ENCODE measurements at places on chromosomes 16 and 17.

DNA sequence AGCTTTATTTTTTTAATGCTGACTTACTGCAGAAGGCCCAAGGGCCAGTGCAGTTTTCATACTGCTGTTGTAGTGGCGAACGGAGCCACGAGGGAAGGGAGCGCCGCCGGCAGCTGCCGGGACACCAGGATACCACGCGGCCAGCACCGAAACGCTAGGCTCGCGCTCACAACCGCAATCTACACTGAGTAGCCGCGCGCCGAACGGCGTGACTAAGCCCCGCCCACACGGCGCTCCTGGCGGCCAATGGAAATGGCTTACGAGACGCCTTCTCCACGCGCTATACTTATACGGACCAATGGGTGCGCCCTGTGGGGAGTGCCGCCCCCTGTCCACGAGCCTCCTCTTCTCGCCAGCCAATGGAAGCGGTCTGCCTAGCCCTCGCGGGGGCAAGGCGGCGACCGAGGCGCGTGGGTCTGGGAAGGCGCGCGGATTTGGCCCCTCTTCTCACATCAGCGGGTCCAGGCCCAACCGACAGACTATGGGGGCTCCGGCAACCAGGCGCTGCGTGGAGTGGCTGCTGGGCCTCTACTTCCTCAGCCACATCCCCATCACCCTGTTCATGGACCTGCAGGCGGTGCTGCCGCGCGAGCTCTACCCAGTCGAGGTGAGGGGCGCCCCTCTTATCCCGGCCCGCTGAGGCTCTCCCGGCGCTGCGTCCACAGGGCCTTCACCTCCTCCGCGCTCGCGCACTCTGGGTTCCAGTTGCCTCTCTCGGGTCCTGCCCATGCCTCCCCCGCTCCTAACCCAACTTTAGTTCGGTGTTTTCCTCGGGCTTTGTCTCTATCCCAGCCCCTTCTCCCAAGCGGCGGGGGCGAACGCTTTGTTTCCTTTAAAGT is at the start of gene TMEM97:
Gene TMEM97 (plus strand): TSS at position 442 of the 839 bp plus-strand sequence. CDS start 40 bp downstream, at position 482.
- DNase-seq = peak; percentile 92

DNA sequence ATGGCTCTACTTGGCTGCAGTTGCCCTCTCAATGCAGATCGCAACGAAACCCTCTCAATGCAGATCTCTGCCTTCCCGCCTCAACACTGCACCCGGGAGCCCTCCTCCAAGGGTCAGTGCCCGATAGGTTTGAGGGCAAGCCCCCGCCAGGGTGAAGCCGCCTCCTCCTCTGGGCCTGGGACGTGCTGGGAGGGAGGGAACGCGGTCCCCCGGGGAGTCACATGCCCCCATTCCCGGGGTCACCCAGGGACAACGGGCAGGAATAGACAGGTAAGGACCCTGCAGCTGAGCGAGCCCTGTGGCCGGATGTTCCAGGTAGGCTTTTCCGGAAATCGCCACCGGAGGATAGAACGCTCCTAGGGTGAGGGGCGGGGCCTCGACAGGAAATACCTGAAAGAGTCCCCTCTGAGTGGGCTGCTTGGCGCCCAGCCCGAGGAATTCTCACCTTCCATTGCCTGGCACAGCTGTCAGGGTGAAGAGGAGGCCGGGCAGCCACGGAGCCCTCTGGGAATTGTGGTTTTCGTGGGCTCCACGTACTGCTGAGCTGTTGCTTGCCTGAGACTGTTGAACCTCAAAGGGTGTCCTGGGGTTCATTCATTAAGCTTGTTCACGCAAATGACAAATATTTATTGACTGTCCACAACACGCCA is 12.8 kb downstream of the ZNF174 start:
- no peak for DNase-seq

DNA sequence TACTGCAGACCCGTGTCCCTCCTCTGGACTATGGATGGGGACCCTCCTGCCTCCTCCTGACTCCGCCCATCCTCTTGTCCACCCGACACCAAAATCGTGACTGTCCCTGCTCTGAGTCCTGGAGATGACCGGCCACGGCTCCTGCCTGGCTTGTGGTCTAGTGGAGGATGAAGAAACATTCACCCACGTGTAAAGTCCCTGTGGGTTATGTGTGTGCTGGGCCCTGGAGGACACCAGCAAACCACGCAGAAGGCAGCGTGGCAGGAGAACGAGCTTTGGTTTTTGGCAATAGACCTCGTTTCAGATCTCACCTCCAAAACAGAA is 11.9 kb downstream of the SPNS2 start:
- no peak for DNase-seq

- DNase-seq = no peak
These were observed 87.7 kb upstream of the CCL2 start for GRCh38 chr17:34167354-34167753.

DNA sequence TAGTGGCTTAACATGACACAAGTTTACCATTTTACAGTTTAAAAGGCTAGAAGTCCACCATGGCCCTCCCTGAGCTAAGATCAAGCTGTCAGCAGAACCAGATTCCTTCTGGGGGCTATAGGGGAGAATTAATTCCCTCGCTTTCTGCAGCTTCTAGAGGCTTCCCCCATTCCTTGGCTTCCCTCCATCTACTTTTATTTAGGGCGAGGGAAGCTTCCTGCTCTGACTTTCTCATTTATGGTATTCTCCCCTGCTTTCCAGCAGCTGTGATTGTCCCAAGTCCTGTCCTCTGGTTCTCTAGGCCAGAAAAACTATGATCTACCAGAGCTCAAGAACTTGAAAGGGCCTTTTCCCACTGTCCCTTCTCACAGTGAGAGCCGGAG is 4.3 kb downstream of the CETP start:
- no peak for DNase-seq

DNA sequence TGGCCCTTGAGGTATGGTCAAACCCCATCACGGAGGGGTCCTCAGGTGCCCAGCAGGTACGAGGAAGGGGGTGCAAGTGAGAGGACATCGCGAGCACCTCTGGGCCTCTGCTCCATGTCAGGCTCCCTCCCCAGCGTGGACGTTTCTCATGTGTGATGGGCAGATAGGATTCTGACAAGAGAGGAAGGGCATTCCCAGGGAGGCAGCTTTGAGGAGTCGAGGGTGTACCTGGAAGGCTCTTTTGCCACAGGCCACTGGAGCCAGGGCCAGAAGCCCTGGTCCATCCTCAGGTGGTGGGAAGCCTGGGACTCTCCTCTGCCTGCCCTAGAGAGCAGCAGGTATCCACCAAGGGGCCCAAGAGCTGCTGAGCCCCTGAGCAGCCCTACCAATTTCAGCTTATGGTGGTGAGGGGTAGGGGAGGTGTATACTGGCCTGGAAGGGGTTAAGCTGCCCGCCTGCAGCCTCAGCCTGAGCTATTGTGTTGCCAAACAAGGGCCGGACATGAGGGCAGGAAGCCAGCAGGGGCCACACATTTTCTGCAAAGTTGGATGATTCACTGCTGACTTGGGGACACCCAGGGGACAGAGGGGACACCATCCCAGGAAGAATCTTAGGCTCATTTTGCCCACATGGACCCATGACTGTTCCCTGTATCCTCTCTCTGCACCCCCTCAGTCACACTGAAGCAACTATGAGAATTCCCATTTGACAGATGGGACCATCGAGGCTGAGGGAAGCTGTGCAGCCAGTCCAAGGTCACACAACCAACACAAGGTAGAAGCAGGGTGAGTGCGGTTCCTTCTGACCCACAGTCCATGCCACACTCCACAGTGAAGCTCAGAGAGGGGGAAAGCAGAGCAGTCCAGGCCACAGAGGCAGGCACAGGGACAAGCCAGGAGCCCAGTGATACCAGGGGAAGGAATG is 1.7 kb downstream of the CDH5 start:
- DNase-seq = no peak

GRCh38 chr17:64694207-64694606 is 32.1 kb upstream of the SMURF2 start:
- DNase-seq = no peak

- DNase-seq = no peak
These were observed 151.9 kb downstream of the SALL1 start for GRCh38 chr16:50999181-50999580.

DNA sequence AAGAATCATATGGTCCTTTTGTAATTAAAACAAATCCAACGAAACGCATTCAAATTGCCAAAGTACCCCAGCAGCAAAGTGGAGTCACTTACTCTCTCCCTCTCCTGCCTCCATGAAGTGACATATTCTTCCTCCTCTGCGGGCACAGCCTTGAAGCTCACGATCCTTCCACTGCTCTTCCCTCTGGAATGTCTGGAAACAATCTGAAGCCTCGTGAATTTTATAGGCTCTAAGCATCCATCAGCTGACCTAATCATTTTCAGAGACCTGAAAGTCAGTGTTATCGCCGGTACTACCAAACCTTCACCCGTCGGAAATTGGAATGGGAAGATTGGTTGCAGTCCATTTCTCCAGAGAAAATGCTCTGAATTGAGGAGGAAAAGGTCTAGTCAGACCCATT is 134.5 kb upstream of the FOXF1 start:
- DNase-seq = no peak

GRCh38 chr17:81582341-81582740 is 30.2 kb upstream of the FAAP100 start:
- no peak for DNase-seq

DNA sequence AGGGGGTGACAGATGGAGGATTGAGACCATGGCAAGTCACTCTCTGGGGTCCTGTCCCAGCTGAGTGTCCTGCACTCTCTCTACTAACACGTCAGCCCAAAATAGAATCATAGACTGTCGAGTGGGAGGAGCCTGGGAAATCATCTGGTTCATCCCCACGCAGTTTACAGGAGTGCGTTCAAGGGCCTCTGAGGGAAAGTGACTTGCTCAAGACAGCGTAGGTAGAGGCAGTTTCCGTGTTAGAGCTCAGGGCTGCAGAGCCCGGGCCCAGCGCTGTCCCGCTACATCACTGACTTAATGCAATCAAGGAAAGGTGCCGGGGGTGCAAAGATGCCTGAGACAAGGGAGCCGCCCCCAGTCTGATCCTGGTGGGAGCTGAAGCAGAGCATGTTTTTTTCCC is 10.3 kb downstream of the GSG1L2 start:
- no peak for DNase-seq

DNA sequence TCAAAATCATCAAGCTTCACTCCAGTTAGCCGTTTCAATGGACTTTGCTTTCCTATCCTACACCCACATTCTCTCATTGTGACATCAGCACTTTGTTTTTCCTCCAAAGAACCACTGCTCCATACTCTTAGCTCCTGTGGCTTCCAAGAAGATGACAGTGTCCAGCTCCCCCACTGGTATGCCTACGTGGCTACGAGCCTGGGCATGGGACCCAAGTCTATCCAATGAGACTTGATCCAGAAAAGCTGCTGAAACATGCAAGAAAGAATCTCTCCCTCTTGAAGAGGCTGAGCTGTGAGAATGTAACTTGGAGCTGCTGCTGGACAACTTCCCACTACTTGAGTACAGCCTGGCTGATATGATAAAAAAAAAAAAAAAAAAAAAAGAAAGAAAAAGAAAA is 9.4 kb downstream of the TOX3 start:
- DNase-seq = no peak

- DNase-seq = no peak
These were observed 73.8 kb upstream of the METRNL start for GRCh38 chr17:83005639-83006038.

DNA sequence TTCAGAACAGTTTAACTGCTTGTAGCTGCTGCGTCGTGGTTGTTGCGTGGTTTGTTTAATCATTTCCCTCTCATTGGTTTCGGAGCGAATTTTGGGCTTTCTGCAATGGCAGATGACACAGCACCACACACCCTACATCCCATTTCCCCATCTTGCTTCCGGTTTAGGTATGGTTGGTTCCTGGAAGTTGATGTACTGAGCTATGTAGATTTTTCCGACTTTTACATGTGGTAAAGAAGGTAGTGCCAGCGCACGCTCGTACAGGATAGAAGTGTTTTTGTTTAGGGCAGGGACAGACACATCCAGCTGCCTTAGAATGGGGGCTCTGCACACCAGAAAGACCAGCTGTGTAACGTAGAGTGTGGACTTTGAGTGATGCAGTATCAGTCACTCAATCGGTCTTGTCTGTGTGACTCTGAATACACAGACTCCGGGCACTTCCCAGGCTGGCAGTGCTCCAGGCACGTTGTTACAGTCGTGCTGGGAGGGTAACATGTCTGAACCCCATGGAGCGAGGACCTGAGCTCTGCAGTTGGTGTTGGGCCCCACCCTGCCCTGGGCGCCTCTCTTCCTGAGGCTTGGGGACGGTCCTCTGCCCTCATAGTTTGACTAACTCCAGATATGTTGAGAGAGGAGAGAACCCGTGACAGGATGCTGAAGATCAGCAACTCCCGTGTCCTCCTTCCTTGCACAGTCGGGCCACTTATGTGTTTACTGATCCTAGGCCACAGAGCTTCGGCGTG is 172.0 kb upstream of the CHMP6 start:
- peak; percentile 67 for DNase-seq

DNA sequence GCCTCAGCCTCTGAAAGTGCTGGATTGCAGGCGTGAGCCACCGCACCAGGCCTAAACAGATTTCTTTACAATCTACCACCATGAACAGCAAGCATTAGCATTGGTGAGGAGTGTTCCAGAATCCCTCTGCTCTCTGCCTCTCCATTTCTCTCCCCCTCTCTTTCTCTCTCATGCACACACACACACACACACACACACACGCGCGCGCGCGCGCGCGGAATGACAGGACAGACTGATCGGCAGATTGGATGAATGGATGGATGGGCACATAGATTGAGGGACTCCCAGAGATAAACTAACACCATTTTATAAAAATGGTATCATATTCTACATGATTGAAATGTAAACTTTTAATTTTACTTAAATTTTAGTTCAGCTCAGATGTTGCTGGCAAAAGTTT is 3.3 kb downstream of the CARD14 start:
- DNase-seq = no peak

GRCh38 chr17:67328026-67328425 is 38.4 kb downstream of the PSMD12 start:
- no peak for DNase-seq

DNA sequence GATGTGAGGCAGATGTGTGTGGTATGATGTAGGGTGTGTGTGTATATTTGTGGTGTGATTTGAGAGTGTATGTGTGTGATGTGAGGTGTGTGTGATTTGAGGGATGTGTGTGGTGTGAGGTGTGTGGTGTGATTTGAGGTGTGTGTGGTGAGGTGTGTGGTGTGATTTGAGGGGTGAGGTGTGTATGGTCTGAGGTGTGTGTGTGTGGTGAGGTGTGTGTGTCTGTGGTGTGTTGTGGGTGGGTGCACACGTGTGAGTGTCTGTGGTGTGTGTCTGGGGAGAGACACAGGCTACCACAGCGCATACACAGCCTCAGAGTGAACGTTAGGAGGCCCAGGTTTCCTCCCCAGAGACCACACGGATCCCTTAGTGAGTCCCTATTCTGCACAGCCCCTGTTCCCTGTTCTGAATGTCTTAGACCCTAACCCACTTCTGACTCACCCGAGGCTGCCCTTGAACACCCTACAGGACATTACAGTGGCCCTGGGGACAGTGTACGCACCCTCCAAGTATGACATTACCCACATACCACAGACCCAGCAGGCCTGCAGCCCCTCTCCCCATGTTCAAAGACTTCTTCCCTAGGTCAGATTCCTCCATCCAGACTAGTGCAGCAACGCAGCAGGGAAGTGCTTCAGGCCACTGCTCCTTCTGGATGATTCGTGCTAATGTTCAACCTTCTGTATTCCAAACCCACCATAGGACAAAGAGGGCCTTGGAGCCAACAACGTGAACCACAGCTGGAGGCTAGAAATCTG is 3.5 kb upstream of the RAB37 start:
- DNase-seq = no peak

GRCh38 chr17:77006971-77007649 is 133.7 kb upstream of the SEC14L1 start:
- DNase-seq = no peak

Data from NCI-H2081 (cell line).